ENCODE measurements at places on chromosomes 16 and 17. TPM values are rescaled to one million over a fixed set of nuclear protein-coding genes. Genes with fewer than 3 reads are reported as not detected.
A peak's percentile ranks its signal among the peaks of the same experiment; 100 is the strongest.

DNA sequence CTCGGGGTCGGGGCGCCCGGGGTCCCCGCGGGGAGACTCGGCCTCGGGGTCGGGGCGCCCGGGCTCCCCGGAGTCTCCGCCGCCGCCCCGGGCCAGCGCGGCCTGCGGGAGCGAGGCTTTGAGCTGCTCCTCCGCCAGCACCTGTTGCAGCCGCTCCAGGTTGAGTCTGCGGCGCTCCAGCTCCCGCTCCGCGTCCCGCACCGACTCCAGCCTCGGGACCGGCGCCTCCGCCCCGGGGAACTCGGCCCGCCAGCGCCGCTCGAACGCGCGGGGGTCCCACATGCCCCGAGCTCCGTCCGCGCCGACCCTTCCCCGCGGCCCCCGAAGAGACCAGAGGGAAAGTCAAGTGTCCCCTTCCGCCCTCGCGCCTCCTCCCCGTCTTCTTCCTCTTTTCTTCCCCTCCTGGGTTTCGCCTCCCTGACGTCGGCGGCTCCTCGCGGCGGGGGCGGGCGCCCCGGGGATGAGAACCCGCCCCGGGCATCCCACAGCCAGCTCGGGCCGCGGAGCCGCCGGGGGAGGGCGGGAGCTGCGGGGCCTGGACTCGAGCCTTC is 40.8 kb upstream of the BHLHA9 start:
- DNase-seq = peak; percentile 75

DNA sequence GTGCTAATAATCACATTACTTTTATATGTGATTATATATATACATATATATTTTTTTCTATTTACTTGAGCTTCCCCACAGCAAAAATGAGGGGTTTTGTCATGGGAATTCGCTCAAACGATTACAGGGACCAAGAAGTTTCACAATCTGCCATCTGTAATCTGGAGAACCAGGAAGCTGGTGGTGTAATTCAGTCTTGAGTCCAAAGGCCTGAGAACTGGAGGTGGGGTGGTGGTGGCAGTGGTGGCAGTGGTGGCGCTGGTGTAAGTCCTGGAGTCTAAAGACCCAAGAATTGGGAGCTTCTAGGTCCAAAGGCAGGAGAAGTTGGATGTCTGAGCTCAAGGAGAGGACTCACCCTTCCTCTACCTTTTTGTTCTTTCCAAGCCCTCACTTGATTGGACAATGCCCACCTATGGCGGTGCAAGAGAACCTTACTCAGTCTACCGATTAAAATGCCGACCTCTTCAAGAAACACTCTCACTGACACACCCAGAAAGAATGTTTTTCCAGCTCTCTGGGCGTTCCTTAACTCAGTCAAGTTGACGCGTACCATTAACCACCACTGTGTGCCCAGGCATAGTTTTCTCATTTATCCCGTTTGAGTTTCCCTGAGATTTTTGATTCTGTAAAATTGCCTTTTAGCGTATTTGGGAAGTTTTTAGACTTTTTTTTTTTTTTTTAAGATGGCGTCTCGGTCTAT is 31.9 kb downstream of the POLR2A start:
- no peak for DNase-seq

DNA sequence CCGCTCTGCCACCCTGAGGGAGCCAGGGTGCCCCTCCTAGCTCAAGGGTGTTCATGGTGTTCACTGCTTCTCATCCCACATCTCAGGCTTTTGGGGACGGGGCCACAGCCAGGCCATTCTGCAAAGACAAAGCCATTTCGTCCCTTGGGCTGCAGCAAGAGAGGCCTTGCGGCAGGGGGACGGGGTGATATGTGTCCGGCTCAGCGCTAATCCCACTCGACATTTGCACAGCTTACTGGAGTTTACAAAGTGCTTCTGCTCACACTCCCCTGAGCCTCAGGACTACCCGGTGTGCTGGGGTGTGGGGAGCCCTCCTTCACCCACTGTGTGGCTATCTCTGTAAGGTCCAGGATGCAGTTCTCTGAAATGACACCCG is 84.3 kb downstream of the RTN4RL1 start:
- DNase-seq = no peak

GRCh38 chr16:11310634-11310977 is 29.5 kb upstream of the PRM1 start:
- DNase-seq = no peak

GRCh38 chr17:36728030-36728991 is 126.9 kb downstream of the MRM1 start:
- peak; percentile 85 for DNase-seq

- DNase-seq = no peak
Observed at GRCh38 chr17:7720125-7720524, 2.6 kb downstream of the DNAH2 start.

- no peak for DNase-seq
Observed at GRCh38 chr17:59627274-59627673, 7.6 kb downstream of the CLTC start.

DNA sequence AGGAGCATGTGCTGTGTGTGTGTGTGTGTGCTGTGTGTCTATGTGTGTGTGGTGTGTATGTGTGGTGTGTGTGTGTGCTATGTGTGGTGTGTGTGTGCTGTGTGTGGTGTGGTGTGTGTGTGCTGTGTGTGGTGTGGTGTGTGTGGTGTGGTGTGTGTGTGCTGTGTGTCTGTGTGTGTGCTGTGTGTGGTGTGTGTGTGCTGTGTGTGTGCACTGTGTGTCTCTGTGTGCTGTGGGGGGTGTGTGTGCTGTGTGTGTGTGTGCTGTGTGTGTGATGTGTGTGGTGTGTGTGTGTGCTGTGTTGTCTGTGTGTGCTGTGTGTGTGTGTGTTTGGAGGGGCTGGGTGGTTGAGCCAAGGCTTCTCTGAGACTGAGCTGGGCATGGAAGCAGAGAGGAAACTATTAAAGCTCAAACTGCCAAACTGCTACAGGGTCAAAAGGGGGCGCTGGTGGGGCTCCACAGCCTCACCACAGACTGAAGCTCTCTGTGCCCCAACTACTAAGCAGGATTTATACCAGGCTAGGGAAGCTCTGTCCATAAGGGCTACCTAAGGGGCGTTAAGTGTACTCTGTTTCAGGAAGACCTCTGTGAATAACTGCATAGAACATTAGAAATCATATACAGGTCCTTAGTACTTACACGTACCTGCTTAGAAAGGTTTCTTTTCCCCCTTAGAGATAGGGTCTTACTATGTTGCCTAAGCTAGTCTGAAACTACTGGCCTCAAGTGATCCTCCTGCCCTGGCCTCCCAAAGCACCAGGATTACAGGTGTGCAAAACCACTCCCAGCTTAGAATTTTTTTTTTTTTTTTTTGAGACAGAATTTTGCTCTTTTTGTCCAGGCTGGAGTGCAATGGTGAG is 27.8 kb upstream of the GHDC start:
- DNase-seq = peak; percentile 77

- no peak for DNase-seq
Observed at GRCh38 chr17:74457820-74458166, 8.6 kb upstream of the CD300A start.

DNA sequence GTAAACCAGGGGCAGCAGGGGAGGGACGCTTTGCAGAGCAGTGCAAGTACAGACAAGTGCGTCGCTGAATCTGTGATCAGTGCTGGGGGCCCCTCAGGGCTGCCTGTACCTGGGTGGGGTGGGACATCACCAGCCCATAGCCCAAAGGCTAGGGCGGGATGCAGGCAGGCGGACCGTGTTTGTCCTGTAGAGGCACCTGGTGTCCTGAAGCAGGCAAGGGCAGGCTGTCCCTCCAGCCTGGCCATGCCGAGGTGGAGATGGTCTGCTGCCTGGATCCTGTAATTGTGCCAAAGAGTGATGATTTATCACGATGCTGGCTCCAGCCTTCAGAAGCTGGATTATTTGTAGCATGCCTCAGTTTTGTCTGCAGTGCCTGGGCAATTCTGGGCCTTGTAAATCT is 137.9 kb upstream of the GSE1 start:
- peak; percentile 75 for DNase-seq

- DNase-seq = no peak
Observed at GRCh38 chr16:85649411-85650134, 36.5 kb downstream of the GSE1 start.

GRCh38 chr17:64599187-64599676 is 62.9 kb downstream of the SMURF2 start:
- no peak for DNase-seq

GRCh38 chr17:73422121-73422520 is 110.3 kb upstream of the CDC42EP4 start:
- DNase-seq = no peak

- no peak for DNase-seq
Observed at GRCh38 chr17:58956997-58957724, 149.5 kb downstream of the TRIM37 start.

GRCh38 chr16:28546626-28547025 is 7.1 kb upstream of the SGF29 start:
- no peak for DNase-seq

PLA2G10 gene
- not detected for polyA plus RNA-seq

SLC35G6 gene
- not detected for polyA plus RNA-seq

TAT gene
- not detected for polyA plus RNA-seq

CACNA1G gene
- 0.21 TPM for polyA plus RNA-seq

Data from SK-N-SH (cell line).